Activated naive CD4-positive, alpha-beta T cell (primary cell): ENCODE measurements at places on chromosomes 1 and 21.
A peak's percentile ranks its signal among the peaks of the same experiment; 100 is the strongest.

DNA sequence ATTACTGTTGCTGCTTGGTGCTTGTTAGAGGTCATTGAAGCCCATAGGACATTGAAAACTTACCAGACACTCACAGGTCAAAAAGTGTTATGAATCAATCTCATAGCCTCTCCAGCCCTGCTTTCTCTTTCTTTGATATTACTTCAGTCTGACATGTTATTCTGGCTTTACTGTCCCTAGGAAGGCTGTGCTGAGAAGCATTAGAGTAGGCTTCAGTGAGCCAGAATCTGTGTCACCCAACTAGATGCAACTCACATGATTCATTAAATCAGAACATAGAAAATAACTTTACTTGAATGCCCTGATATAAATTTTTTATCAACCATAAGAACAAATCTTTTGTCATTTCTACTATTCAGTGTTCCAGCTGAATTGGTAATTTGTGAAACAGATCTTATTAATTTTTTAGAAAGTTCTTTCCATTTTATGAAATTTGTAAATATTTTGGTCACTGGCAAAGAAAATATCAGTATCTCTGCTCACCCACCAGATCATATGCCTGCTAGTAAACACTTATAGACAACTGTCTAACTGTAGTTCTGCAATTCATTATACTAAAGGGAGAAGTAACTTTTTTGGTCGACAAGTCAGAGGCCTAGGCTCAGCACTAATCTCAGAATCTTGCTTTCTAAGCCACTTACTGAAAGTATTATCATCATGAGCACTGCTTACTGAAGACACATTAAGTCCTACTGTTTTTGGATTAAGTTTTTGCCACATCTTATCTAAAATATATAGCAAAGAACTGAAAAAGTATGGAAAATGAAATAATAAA, 48.2 kb downstream of the RPAP2 start:
- DNase-seq, result no peak

DNA sequence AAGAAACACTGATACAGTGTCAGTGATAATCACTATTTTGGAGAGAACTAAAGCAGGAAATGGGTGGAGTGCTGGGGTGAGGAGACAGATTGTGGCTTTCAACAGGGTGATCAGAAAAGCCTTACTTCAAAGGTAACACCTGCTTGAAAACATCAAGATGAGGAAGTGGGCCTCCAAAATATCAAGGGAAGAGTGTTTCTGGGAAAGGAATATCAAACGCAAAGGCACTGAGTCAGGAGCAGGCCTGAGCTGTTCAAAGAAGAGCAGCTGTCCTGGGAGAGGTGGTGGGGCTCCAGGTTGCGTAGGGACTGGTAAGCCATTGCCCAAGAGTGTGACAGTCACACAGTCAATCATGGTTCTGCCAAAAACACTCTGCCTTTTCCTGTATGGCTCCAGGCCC, 47.1 kb upstream of the ATP1A1 start:
- peak; percentile 22 for DNase-seq

DNA sequence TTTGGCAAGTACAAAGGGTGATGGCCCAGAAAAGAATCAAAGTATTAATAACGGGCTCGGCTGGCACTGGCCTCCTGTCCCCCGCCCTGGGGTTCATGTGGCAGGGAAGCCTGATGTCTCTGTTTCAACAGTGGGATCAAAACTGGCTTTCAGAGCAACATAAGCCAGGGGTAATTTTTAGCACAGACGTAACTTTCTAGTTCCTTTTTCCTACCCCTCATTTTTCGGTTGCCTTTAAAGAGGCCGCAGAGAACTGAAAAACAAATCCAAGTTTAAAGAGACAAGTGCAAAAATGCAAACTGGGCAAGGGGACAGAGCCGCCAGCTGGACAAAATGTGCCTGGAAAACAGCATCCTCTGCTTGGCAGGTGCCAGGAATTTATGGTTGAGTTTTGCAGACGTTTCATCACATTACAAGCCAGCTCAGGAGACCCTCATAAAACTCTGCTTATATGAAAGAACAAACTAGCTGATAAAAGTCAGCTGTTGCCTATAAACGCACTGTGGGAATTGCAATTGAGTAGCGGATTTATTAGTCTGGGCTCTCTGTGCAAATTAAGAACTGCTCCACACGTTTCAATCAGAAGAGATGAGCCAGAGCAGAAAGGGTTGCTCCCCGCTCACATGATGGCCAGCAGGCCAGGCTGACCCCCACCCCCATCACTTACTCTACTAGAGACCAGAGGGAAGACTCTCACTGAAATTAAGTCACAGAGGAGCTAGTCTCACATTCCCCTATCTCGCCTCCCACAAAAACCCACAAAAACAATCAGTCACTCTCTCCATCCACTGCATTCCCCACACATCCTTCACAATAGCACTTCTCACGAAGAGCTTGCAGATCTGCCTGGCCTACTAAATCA, 15.8 kb upstream of the CDCA8 start:
- no peak for DNase-seq

- DNase-seq, result no peak
Observed at GRCh38 chr1:9760824-9761223, 62.9 kb downstream of the CLSTN1 start.

DNA sequence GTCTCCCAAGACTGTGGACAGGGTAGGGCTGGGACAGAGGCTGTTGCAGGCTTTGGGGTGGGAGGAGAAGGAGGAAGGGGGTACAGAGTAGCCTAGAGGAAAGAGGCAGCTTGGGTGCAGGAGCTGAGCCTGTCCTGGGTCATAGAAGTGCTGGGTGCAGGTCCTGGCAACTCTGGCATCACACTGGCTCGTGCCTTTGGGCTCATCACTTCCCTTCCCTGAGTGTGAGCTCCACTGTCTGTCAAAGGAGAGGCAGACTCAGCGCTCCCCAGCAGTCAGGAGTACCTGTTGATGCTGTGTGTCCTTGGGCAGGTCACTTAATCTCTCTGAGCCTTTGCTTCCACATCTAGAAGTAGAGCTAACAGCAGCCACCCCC, 157.1 kb downstream of the PTPRU start:
- DNase-seq, result no peak

DNA sequence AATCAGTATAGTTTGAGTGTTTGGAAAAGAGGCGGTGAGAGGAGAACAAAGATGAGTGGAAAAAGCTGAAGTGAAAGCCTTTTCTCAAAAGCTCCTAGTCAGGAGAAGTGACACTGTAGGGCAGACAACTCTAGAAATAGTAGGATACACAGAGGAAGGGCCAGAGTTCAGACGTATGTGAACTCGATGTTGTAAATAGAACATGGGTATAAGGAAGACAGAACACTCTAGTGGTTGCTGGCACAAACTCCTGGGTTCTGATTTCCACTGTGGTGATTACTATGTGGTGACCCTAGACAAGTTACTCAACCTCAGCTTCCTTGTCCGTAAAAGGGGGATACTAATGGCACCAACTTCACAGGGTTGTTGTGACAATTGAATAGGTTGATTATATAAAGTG, 30.2 kb upstream of the MGST3 start:
- DNase-seq, result no peak

GRCh38 chr1:171180670-171181069, 4.4 kb upstream of the FMO2 start:
- no peak for DNase-seq

DNA sequence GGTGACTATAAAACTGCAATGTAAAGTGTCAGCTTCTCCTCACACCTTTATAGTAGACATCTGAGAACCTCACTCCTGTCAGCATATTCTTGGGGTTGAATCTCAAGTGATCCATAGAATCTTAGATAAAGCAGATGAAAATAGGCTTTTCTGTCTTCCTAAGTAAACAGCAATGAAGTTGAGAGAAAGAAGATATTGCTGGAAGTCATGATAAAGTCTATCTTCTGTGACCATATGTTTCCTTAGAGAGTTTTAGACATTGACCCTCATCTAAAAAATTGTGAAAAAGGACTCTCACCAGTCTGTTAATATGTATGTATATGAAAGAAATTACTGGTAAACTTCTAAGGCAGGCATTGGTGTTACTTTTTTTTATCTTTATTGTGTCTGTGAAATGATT, 66.8 kb downstream of the LIPI start:
- DNase-seq, result no peak

- DNase-seq, result no peak
Observed at GRCh38 chr1:192506741-192507155, 68.8 kb upstream of the RGS1 start.

- DNase-seq, result no peak
Observed at GRCh38 chr1:244140420-244140819, 89.3 kb downstream of the ZBTB18 start.

DNA sequence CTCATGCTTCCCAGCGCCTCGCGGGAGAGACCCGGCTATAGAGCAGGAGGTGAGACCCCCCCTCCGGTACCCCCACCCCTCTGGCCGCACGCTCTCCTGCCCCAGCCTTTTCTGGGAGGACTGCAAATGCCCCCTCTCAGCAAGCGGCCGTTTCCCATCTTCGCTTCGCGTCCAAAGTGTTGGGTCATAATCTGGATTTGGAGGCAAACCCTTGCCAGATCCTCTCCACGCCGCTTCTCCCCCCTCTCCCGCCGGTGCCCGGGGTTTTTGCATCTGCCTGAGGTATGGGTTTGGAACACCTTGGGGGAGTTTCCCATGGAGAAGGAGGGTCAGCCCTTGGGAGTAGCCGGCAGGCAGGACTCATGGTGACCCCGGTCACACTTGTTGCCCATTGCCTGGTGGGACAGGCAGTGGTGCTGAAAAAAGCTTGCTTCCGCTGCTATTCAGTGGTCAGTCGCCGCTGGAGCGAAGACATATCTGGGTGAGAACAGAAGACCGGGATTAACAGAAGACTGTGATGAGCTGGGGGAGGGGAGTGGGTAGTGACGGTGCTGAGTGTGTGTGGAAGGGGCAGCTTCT, 935 bp downstream of the KCNK2 start:
- no peak for DNase-seq

GRCh38 chr1:218377143-218377660, 32.1 kb downstream of the TGFB2 start:
- DNase-seq, result no peak

DNA sequence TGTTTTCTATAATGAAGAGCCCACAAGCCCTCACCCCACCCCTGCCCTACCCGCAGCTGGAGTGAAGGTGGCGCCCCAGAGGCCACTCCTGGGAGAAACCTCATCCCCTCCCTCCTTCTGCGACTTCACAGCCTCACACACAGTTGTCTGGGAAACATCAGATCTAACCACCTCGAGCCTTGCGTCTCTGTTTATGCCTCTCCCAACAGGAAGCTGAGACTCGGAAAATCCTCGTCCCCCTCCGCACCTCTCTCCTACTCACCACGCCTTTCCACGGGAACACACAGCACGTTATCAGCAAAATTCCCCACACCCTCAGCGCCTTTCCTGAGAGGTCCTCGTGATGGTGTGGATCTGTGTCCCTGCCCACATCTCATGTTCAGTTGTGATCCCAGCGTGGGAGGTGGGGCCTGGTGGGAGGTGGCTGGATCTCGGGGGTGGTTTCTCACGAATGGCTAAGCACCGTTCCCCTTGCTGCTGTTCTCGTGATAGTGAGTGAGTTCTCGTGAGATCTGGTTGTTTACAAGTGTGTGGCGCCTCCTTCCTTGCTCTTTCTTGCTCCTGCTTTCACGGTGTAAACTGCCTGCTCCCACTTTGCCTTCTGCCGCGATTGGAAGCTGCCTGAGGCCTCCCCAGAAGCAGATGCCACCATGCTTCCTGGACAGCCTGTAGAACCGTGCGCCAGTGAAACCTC, 190.6 kb downstream of the KIF26B start:
- DNase-seq, result no peak

DNA sequence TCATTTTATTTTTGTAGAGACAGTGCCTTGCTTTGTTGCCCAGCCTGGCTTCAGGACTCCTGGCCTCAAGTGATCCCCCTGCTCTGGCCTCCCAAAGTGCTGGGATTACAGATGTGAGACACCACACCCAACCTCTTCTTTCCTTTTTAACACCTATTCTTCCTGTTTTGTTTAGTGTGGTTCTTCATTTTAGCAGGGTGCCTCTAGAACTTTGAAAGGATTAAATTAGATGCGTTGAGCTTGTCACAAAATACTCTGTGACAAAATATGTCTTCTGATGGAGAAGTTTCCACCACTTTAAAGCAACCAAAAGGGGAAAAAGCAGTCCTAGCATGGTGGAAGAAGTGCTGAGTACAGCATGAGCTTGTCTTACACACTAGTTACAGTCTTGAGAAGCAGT, 42.0 kb downstream of the CDC14A start:
- DNase-seq, result no peak

DNA sequence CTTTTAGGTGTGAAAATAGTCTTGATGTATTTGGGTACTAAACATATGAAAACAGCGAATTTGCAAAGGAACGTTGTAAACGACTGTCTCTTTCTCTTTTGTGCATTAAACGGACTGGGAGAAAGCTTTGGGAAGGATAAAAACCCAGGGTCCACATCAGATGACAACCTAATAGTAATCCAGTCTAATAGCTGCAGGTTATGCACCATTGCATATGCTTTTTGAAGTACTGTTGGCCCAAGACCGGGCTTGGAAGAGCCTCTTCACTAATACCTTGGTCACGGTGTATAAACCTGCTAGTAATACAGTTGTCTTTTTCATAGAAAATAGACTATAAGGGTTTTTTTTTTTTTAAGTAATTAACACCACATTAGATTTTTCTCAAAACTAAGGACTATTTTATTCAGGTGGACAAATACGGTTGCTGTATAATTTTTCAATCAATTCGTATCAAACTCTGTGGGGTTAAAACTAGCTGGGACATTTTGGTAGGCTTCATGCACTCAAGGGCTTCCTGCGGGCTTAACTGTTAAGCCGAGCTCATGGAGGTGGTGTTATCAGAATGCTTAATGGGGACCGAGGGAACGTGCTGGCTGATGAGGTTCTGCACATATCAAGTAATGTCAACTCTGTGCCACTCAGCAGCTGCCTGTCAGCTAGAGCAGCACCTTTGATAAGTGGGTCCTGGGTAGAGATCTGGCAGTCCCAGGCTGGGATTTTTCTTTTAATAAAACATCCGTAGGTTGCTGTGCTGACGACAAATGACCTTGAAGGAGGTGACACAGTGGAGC, 2.1 kb downstream of the RYR2 start:
- DNase-seq, result no peak

GRCh38 chr1:157138220-157139051, at the start of gene ETV3:
ETV3 (minus strand) TSS chr1:157138395; CDS start chr1:157136352, 2,043 bp downstream.
- peak; percentile 49 for DNase-seq

DNA sequence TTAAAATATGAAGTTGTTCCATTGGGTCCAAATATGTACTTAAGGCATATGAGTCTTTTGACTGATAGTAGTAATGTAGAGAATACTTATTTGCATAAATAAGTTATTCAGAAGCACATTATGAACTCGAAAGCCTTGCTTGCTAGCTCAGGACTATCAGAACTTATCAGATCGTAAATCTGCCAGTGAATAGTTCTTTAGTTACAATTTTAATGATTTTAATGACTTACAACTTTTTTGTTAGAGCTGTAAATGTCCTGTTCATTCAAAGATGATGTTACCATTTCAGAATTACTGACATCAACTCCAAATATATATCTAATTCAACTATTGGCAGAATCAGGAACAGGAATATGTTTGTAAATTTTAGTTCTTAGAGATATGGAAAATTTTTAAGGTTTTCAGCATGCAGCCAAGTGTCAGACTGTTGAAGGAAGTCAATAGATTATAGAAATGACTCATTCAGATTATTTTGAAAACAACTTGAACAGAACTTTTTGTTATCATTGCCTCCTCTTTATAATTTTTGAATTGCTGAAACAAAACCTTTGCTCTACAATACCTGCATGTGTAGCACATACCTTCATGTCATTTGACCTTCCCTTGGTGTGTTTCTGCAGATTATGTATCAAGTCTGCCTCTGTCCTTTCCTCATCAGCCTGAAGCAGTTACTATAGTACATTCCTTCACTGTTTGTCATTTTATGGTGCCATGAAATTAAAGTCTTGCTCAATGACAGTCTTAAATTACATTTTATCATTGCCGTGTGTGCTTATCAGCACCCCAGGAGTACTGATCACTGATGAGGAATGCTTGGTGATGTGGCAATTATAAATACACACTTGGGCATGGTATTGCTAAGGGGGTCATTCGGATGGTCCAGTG, 44.9 kb downstream of the LRRC8D start:
- DNase-seq, result no peak

GRCh38 chr1:168676029-168676812, 52.8 kb downstream of the DPT start:
- DNase-seq, result no peak
